ENCODE measurements at places on chromosomes 4 and X.

DNA sequence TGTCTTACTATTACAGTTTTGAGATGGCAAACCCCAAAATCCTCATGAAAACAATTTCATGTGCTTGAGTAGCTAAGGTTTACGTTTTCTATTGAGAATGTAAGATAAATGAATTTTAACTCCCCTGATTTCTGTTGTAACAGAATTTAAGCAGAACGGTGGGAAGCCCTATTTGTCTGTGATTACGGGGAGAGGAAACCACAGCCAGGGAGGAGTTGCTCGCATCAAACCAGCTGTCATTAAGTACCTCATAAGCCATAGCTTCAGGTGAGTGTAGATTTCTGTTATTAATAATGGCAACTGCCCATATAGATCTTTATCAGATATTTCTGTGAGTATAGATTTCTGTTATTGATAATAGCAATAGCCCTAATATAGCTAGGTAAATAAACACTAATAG is 44.2 kb upstream of the RHOH start:
- DNase-seq = no peak

DNA sequence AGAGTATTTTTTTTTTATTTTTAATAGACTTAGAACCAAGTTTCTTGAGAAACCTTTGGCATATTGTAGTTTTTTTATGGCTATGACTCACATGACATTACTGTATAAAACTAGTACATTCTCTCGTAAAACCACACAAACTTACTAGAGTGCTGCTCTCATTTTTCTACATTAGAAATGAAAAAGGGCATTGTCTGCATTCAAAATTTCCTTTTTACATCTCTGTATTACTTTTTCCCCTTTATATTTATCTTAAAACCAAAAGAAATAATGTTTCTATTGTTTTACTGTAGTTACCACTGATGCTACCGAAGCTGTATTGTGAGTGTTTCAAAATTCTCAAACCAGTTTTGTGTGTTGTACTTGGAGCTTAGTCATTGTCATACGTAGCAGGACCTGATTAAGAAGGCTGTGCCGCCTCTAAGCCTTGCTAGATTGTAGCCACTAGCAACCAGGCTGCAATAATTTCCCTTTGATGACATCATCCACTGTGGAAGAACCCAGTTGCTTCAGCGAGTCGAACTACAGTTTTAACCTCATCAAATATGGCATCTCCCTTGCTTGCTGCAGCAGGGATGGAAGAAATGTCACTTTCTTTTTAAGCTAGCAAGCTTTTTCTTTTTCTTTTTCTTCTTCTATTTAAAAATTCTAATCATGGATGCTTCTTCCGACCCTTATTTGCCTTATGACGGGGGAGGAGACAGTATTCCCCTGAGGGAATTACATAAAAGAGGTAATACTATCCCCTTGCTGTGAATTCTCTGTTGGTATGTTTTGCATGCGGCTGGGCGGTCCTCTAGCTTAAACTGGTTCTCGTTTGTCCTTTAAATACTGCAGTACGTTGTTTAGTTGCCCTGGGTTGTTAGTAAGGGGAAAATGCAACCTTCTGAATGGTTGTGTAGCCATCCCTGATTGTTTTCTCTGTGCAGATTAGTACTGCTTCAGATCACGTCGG is 39.6 kb downstream of the CLCN3 start:
- peak; percentile 96 for DNase-seq

DNA sequence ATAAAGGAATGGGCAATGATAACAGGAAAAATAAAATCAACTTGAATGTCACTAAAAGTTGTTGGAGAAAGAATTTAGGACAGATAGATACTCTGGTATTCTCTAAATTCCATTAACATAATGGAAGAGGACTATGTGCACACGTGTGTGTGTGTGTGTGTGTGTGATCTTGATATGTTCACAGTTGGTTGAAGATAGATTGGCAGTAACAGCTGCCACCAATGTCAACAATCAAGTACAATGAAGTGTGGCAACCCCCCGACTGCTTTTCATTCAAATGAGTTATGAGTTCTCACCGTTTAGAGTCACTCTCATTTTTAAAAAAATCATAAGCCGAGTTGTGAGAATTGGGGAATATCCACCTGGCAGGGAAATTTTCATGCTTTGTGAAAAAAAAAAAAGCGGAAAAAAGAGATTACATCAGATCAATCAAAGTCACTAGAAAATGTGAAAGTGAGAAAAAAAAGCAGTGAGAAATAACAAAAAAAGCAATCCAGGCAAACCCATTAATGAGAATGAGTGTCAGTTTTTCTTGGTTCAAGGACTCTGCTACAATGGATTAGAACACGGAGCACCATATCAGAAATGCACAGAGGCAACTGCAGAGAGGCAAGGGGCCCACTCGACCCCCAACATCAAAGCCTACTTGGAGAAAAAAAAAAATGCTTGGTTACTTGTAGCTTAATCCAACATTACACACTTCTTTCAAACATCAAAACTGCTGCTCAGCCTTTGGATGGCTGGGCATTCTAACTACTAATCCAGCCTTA is 414.9 kb upstream of the PITX2 start:
- DNase-seq = peak; percentile 49

DNA sequence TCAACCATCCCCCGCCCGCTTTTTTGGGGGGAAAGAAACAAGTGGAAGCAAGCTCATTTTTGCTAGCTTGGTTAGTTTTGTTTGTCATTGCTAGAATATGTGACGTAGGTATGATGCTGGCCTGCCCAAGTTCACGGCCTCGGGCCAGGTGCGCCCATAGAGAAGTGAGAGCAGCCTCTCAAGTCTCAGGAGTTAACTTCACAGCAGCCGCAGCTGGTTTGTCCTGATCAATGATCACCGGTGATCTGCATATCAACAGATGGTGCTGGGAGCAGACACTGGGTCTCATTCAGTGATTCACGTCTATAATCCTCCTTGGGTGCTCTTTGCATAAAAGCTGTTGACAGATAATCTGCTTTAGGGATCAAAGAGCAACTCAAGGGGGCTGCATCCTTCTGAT is 50.1 kb downstream of the ENPP6 start:
- no peak for DNase-seq

DNA sequence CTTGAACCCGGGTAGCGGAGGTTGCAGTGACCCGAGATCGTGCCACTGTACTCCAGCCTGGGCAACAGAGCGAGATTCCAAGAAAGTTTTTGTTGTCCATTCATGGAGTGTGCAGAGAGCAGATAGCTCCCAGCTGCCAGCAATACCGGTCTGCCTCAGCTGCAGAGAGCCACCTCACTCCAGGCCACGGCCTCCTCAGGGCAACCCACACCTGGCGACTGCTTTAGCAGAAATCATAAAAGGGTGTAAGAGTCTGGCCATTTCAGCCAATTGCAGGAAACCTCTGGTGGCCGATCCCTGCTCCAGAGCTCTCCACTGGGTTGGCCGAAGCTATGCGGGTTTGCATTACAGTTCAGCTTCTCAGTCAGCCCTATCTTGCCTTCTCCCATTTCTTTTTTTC is 227.4 kb upstream of the BCOR start:
- DNase-seq = no peak

- DNase-seq = peak; percentile 83
These were observed 1.6 kb downstream of the TRPC3 start for GRCh38 chr4:121950212-121950679.

DNA sequence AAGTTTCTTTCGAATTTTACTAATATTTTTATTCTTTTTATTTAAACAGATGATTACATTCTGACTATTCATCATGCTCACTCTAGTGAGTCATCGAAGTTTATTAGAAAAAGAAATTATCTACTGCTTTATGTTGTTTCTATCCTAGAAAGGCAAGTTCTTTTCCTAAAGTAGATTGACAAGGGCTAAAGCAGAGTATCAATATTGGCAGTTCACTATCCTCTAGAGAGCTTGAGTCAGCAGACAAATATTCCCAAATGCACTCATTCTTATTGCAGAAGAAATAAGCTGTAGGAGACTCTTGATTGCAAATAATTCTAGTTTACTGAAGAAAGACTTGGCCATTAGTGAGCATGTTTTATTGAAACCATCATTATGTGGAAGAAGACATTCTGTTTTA is 911.8 kb downstream of the CENPC start:
- no peak for DNase-seq

- peak; percentile 7 for DNase-seq
These were observed 98.8 kb upstream of the NDP start for GRCh38 chrX:44071847-44072551.

GRCh38 chr4:36652857-36653256 is 371.4 kb downstream of the DTHD1 start:
- DNase-seq = peak; percentile 7

DNA sequence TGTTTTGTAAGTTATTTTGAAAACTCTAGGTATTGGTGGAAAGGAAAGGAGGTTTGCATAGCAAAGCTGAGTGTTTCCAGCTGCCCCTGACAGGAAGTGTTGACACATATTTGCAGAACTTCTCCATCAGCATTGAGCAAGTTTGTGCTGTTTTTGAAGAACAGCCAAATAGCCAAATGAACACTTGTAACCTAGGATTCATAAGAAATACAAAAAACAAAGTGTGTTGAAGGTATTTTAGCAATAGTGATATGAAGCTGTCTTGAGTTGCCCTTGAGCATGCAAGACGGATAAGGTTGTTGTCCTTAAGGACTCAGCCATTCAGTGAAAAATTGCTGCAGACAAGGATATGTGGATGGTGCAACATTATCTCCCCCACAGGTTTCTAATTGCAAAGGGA is 68.3 kb upstream of the PGM2 start:
- peak; percentile 73 for DNase-seq

- no peak for DNase-seq
These were observed 3.3 kb downstream of the EGF start for GRCh38 chr4:109916027-109916409.

GRCh38 chr4:153489856-153490558 is 23.8 kb downstream of the TMEM131L start:
- DNase-seq = peak; percentile 45

GRCh38 chr4:166658585-166658984 is 575.7 kb downstream of the SPOCK3 start:
- DNase-seq = no peak

DNA sequence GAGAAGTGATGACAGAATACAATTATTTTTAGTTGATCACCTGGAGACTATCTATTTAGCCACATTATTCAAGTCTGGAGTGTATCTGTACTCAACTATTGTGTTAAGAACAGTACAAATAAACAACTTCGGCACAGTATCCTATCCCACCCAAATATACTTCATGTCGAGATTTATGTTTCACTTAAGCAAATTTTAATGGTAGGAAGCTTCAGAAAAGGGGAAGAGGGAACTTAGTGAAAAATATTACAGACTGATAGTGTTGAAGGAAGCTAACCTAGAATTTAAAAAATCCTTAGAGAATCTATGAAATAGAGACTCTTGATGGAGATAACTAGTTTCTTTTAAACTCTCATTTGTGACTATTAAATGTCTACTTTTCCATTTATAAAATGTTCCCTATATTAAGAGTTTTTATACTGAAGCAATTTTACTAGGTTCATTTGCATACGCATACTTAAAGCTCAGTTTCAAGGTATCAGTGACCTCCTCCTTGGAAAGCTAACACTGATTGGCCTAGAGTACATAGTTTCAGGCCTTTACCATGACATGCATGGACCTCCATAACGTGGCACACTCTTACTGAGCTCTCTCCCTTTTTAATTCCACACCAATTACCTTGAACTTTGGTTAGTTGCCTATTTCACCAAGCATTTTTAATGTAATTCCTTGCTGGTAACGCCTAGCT is 197.7 kb downstream of the CAMK2D start:
- no peak for DNase-seq

- peak; percentile 75 for DNase-seq
These were observed 189.7 kb downstream of the TSPAN5 start for GRCh38 chr4:98468709-98469108.

DNA sequence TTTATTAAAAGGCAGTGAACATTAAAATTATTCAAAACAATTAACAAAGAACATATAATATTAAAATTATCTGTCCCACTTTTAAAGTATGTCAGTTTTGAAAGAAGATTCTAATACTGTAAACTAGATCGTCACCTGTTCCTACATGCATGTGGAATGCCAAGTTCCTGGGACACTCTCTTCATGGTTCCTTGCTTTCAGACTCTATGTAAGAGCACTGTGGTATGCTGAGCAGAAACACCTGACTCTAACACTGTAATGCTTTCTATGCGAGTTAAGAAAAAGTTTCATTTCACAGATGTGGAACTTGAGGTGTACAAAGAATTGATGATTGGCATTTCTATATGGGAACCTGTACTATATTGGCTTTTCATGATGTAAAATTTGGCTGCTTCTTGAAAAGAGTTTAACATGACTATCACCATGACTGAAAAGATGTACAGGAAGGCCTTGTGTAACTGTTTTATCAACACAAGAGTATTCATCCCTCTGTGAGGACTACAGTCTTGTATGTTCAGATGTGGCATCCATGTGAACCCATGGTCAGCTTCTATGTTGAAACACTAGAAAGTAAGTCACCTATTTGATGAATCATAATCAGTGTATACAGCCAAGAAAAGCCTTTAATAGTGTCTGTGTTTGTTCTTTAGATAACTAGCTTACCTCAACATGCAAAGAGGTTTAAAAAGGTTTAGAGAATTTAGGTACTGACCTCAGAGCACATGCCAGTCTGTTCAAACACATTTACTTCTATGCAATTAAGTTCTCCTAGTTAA is 354.5 kb downstream of the ARHGAP24 start:
- peak; percentile 43 for DNase-seq

DNA sequence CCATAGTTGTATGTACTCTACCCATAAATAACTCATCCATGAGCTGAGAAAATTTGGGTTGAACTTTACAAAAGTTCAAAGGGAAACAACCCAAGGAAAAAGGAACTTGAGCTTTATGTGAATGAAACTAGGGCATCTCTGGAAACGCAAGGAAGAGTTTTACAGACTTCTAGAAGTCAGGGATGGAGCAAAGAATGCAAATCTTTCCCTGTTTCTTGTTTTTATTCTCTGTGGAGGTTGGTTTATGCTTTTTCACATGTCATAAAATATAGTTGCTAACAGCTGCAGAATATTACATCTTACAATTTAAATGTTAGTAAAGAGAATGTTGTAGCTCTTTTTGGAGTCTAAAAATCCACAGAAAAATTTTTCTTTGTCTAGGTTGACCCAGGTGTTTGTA is 754.1 kb downstream of the PCDH7 start:
- peak; percentile 73 for DNase-seq

DNA sequence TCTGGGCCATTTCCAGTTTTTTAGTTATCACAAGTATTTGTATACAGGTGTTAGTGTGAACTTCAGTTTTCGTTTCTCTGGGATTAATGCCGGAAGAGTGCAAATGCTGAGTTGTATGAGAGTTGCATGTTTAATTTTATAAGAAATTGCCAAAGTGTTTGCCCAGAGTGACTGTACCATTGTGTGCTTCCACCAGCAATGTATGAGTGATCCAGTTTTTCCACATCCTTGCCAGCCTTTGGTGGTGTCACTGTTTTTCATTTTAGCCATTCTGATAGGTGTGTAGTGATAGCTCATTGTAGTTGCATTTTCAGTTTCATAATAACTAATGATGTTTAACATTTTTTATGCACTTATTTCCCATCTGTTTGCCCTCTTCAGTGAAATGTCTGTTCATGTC is 18.4 kb downstream of the PLS3 start:
- no peak for DNase-seq

DNA sequence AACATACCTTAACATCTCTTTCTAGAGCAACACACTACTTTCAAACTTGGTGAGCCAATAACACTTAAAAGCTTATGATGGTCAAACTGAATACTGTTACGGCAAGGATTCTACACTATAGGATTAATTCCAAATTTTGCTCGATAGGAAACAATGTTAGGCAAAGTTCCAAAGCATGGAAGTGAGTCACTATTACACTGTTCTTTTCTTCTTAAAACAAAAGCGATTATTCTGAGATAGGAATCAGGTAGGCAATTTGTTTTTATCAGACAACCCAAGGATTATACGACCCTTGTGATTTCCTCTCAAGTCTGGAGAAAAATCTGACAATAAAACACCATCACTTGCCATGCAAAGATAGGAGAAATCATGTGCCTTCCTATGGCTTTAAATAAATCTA is 81.5 kb downstream of the HUWE1 start:
- DNase-seq = no peak

All from muscle of leg (tissue), 16 donors.